T-helper 17 cell (primary cell): ENCODE measurements at places on chromosomes 6 and 20.
A peak's percentile ranks its signal among the peaks of the same experiment; 100 is the strongest.

GRCh38 chr6:118353564-118353963 is 194.5 kb upstream of the PLN start:
- H3K27ac ChIP-seq: no peak overlapping the region
- H3K27me3 ChIP-seq: no peaks in the 10 kb centered on the region
- DNase-seq: no peak
- H3K4me3 ChIP-seq: no peak overlapping the region

GRCh38 chr6:5199702-5200101 is 61.0 kb downstream of the LYRM4 start:
- H3K4me3 ChIP-seq: no peak overlapping the region
- peaks cover 6% of the 10 kb centered on the region for H3K4me1 ChIP-seq
- H3K27me3 ChIP-seq: no peaks in the 10 kb centered on the region

DNA sequence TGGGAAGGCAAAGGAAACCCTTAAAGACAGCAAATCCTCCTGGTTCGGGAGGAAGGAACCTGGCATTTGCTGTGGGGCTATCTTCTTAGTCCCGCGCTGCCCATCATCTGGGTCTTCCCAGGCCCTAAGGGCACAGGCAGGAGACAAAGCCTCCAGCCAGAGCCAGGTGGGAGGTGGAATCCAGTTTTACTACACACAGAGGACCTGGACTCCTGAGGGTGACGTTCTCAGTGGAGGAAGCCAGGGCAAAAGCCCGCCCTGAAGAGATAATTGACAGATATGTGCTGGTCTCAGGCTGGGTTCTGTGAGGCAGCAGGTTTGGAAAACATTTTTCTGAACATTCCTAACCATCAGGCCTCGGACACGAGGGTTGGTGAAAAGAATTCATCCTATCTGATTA is 88.4 kb upstream of the AGPAT4 start:
- no peak for DNase-seq
- H3K27ac ChIP-seq: no peak overlapping the region
- H3K27me3 ChIP-seq: peaks cover 13% of the 10 kb centered on the region
- H3K4me3 ChIP-seq: no peak overlapping the region
- H3K36me3 ChIP-seq: peaks cover 3% of the 10 kb centered on the region

- no peaks in the 10 kb centered on the region for H3K36me3 ChIP-seq
- H3K27me3 ChIP-seq: peaks cover 25% of the 10 kb centered on the region
- no peak overlapping the region for H3K4me3 ChIP-seq
- H3K4me1 ChIP-seq: no peaks in the 10 kb centered on the region
- no peak overlapping the region for H3K27ac ChIP-seq
- no peak for DNase-seq
Measured at GRCh38 chr6:49565855-49566254, 15.4 kb downstream of the C6orf141 start.

- no peak for DNase-seq
- H3K4me1 ChIP-seq: peaks cover 38% of the 10 kb centered on the region
- no peaks in the 10 kb centered on the region for H3K27me3 ChIP-seq
Measured at GRCh38 chr6:36769676-36770499, 69.4 kb downstream of the CPNE5 start.

DNA sequence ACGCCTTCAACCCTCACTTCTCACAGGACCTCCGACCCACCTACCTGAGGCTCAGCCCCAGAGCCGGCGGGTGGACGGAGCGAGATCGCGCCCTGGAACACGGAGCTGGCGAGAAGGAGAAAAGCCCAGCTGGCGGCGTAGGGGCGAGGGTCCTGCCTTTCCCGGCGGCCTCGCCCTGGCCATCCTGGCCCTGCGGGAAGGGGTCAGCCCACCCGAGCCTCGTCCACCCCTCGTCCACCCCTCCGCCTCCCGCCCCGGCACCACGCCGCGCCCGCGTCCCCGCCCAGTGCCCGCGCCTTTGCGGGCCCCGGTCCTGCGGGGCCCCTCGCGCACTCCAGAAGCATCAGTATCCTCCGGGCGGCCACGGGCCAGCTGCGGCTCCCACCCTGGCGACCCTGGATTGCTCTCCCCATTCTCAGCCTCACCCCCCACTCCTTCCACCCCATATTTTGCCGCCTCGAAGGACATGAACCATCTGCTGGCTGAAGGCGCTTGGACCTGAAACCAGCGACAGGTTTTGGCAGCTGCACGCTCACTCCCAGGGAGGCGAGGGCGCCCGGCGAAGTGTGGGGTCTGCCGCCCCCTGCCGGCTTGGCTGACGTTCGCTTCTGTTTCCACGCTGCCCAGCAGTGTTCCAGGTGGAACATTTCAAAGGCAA is 65.1 kb downstream of the PLG start:
- H3K27ac ChIP-seq: no peak overlapping the region
- peaks cover 3% of the 10 kb centered on the region for H3K4me1 ChIP-seq
- peak overlapping the region; percentile 89 for H3K4me3 ChIP-seq
- DNase-seq: peak; percentile 45
- no peaks in the 10 kb centered on the region for H3K36me3 ChIP-seq

DNA sequence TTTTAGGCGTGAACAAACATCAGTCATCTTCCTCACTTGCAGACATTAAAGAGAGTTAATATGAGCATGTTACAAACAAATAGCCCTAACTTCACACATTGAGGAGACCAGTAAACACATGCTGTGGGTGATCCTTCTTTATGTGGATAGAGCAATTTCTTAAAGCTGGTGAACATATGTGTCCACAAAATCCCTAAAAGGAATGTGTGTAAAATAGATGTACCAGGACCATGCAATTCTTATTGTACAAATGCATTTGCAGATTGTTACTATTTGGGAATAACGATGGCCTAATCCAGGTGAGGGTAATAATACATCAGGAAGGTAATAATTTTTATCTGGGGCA is 228.9 kb downstream of the ALDH8A1 start:
- peaks cover 14% of the 10 kb centered on the region for H3K27me3 ChIP-seq
- H3K36me3 ChIP-seq: no peaks in the 10 kb centered on the region
- H3K4me3 ChIP-seq: no peak overlapping the region
- peaks cover 2% of the 10 kb centered on the region for H3K4me1 ChIP-seq

DNA sequence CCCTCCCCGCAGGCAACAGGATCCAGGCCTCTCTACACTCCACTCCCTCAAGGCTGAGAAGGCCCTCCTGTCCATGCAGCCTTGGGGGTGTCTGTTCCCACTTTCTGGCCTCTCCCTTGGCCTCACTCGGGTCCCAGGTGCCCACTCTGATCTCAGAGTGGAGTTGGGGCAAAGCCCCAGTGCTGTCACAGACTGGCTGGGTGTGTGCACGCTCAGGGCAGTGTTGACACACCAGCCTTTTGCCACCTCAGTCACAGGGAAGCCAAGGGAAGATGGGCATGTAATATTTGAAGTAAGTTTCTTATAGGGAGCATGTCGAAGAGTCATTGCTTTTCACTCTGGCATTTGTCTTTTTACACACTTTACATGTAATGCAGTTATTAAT is 44.9 kb downstream of the HLA-DRA start:
- no peaks in the 10 kb centered on the region for H3K36me3 ChIP-seq
- no peak for DNase-seq
- H3K27me3 ChIP-seq: peaks cover 29% of the 10 kb centered on the region

DNA sequence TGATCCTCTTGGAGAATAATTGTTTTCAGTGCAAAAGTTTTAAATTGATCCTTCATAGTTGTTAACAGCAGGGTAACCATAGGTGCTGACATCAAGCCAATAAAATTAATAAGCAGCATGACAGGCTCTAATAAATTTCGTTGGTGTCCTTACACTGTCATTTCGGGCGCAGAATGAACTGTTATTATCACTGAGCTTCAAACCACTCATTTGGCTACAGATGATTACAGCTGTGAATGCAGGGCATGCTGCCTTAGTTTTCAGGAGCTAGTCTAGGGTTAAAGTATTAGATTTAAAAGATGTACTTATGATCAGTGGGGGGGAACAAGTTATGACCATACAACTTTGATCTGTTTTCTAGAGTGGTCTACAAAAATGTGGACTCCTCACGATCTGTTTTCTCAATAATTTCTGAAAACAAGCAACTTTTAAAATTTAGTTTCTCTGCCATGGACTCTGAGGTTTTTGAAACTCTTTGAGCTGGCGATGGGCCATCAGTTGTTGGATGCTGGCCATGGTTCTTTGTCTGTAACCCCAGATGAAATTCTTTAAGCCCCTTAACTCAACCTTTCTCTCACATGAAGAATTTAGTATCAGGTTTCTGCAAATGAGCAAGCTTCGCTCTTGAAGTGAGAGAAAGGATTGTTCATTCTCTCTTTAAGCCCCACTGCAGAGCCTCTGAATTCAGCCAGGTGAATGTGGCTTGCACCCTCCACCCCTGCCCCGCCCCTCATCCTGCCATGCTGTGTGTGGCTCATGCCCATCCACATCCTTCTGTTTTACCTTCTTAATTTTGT is 99.1 kb upstream of the MTHFD1L start:
- peaks cover 2% of the 10 kb centered on the region for H3K4me1 ChIP-seq
- no peaks in the 10 kb centered on the region for H3K27me3 ChIP-seq
- H3K36me3 ChIP-seq: peaks cover 8% of the 10 kb centered on the region
- H3K27ac ChIP-seq: no peak overlapping the region
- no peak for DNase-seq
- H3K4me3 ChIP-seq: no peak overlapping the region

DNA sequence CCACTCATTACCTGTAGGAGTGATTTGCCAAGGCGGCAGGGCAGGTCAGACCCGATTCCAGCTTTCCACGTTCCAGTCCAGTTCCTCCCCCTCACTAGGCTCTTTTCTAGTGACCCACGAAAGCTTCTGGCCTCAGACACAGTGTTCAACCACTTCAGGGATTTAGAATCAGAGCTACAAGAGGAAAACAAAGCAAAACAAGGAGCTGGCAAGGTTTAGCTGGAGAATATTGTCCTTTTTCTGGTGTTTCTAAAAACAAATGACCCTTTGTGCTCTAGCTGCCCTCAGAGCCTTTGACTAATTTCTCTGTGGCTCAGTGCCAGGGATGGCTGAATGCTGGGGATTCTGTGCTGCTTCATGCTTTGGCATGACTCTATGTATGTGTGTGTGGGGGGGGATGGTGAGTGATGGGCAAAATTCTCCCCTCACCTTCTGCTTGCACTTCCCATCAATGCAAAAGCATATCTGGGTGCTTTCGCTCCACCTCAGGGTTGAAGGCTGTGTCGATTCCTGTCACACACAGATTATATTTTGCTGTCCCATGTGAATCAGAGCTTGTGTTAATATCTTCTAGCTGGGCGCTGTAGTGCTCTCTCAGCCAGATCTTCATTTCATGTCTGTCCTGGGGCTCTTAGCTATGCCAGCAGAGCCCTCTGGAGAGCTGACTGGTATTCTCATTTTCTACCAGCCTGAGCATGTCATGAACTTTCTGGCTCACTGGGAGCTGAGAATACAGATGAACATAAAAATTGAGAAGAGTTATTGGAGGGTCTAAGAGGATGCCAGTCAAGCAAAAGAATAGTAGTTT is 19.3 kb upstream of the NEDD9 start:
- H3K27me3 ChIP-seq: no peaks in the 10 kb centered on the region
- H3K4me1 ChIP-seq: peaks cover 4% of the 10 kb centered on the region
- no peak overlapping the region for H3K27ac ChIP-seq
- DNase-seq: no peak

GRCh38 chr6:33177552-33178446 is 14.5 kb downstream of the COL11A2 start:
- peak overlapping the region; percentile 34 for H3K27ac ChIP-seq
- H3K4me1 ChIP-seq: peaks cover 8% of the 10 kb centered on the region
- H3K4me3 ChIP-seq: no peak overlapping the region
- DNase-seq: no peak
- H3K36me3 ChIP-seq: peaks cover 4% of the 10 kb centered on the region
- H3K27me3 ChIP-seq: peaks cover 45% of the 10 kb centered on the region

DNA sequence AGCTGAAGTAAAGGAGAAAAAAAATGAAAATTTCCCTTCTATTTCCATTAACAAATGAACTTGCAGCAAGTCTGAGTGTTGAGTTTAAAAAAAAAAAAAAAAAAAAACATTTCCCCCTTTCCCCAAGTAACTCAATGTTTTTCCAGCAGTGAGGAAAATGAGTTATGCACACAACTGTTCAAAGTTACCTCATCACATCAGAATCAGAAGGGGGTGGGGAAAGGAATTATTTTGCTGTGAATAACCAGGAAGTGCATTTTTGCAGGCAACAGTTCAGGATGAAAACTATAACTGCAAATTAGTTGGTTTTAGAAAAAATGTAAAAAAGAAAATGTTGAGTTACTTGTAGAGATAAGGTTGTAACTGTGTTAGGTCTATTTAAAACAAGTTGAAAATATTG is 568.9 kb upstream of the CITED2 start:
- peaks cover 2% of the 10 kb centered on the region for H3K36me3 ChIP-seq
- no peaks in the 10 kb centered on the region for H3K4me1 ChIP-seq
- no peak for DNase-seq
- H3K27ac ChIP-seq: no peak overlapping the region
- H3K27me3 ChIP-seq: peaks cover 16% of the 10 kb centered on the region

- peaks cover 5% of the 10 kb centered on the region for H3K36me3 ChIP-seq
- H3K27ac ChIP-seq: no peak overlapping the region
- no peak for DNase-seq
- no peak overlapping the region for H3K4me3 ChIP-seq
- H3K4me1 ChIP-seq: no peaks in the 10 kb centered on the region
Measured at GRCh38 chr6:28005152-28005890, 48.3 kb downstream of the OR2B6 start.

DNA sequence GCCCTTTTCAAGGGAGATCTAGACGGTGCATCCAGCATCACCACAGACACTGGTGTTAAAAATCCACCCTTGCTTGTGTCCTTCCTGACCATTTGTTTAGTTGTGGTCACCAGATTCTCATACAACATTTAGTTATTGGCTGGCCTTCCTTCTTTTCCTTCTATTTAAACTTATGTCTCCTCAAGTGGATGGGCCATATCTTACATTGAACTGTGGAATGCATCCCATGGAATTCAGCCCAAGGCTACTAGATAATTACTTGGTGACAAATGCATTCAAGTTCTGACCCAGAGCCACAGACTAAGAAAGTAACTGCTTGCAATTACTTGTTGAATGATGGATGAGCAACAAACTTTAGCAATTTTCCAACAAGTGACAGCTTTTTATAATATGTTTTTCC is 198.9 kb upstream of the SSTR4 start:
- no peaks in the 10 kb centered on the region for H3K27me3 ChIP-seq
- H3K27ac ChIP-seq: no peak overlapping the region
- H3K4me3 ChIP-seq: no peak overlapping the region

- H3K27ac ChIP-seq: peak overlapping the region; percentile 85
- no peak overlapping the region for H3K4me3 ChIP-seq
- no peaks in the 10 kb centered on the region for H3K27me3 ChIP-seq
- H3K36me3 ChIP-seq: no peaks in the 10 kb centered on the region
- DNase-seq: no peak
- peaks cover 20% of the 10 kb centered on the region for H3K4me1 ChIP-seq
Measured at GRCh38 chr6:108903796-108904195, 55.6 kb downstream of the ARMC2 start.

GRCh38 chr6:32234934-32235333 is 11.1 kb upstream of the NOTCH4 start:
- H3K27ac ChIP-seq: no peak overlapping the region
- H3K27me3 ChIP-seq: no peaks in the 10 kb centered on the region
- peaks cover 2% of the 10 kb centered on the region for H3K4me1 ChIP-seq
- no peak overlapping the region for H3K4me3 ChIP-seq
- no peak for DNase-seq

DNA sequence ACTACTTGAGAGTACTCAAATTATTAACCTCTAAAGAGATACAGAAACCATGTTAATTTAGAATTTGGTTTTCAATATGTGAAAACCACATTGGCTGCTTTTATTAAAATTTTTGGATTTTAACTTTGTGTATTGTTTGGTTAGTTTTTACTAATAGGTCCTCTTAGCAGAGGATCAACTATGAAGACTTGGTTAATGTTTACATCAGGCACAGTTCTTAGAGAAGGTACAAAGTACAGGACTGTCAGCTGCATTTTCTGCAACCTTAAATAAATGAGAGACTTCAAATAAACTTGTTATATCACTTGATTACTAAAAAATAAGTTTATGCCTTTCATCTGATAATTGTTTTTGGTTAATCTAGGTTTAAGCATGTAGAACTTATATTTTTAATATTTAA is 89.1 kb downstream of the PHF3 start:
- H3K36me3 ChIP-seq: peaks cover 1% of the 10 kb centered on the region
- no peak for DNase-seq
- H3K4me3 ChIP-seq: no peak overlapping the region
- H3K4me1 ChIP-seq: peaks cover 2% of the 10 kb centered on the region
